ENCODE measurements at places on chromosomes 1 and 21.

GRCh38 chr1:112761714-112762480 lies 46.8 kb upstream of the PPM1J start:
- DNase-seq, result no peak

DNA sequence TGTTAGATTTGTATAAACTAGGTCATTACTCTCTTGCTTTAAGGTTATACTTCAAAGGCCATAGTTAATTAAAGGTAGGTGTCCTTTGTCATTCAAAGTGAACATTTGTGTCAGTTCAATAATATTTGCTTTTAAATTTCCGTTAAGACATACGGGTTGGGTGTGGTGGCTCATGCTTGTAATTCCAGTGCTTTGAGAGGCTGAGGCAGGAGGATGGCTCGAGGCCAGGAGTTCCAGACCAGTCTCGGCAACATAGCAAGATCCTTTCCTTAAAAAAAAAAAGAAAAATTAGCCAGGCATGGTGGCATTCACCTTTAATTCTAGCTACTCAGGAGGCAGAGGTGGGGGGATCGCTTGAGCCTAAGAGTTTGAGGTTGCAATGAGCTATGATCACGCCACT lies 80.4 kb downstream of the KIF26B start:
- no peak for DNase-seq

DNA sequence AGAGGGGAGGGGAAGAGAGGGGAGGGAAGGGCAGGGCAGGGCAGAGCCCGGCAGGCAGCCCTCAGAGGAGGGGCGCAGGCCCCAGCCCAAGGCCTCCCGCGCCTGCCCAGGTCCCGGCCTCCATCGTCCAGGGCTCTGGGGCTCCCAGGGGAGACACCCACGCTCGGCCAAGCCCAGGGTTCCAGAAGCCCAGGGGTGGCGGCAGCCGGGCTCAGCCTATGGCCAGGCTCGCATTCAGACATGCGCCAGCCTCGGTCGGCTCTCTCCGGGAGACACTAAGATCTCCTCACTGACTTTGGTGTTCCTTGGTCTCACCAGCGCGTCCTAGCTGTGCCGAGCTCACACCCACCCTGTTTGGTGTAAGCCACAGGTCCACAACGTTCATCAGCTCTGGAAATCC lies 7.1 kb upstream of the ANKRD65 start:
- DNase-seq, result no peak

DNA sequence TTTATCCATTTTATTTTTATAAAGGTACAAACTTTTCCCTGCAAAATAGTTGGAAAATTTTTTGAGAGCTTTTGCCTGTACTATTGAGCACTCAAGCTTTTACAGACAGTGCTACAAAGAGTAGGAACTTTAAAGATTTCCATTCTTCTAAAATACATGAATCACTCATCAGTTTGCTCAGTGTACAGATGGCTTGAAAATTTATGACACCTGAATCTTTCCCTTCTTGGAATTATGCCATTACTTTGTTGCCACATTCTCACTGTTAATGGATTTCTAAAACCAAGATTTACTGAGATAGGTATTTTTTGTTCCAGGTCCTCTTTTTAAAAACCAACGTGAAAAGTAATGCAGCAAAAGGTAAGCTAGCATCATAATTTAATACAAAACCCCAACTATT lies 76.0 kb downstream of the GPATCH2 start:
- no peak for DNase-seq

GRCh38 chr1:193558491-193559028 lies 372.1 kb upstream of the B3GALT2 start:
- peak; percentile 49 for DNase-seq

GRCh38 chr1:15201849-15202551 lies 45.0 kb upstream of the FHAD1 start:
- no peak for DNase-seq

GRCh38 chr21:41878831-41879189 lies 334 bp downstream of the PRDM15 start:
- DNase-seq, result peak; percentile 64

- DNase-seq, result no peak
Observed at GRCh38 chr1:57553666-57554065, 129.8 kb upstream of the DAB1 start.

GRCh38 chr1:210250998-210251679 lies 18.5 kb downstream of the SERTAD4 start:
- no peak for DNase-seq

All from fibroblast of skin of left biceps (primary cell).